ENCODE measurements at places on chromosomes 3 and 15. TPM values are rescaled to one million over a fixed set of nuclear protein-coding genes. Genes with fewer than 3 reads are reported as not detected.

ANKRD63 gene
- polyA plus RNA-seq: 0.17 TPM

ABTB1 gene
- 22.8 TPM for polyA plus RNA-seq

GOLGA8G gene
- polyA plus RNA-seq: 0.31 TPM

CYP1A1 gene
- polyA plus RNA-seq: not detected

KLHL6 gene
- 1.1 TPM for polyA plus RNA-seq

ZNF774 gene
- 4.8 TPM for polyA plus RNA-seq

LIPH gene
- 1.4 TPM for polyA plus RNA-seq

IQCF5 gene
- polyA plus RNA-seq: not detected

ZNF620 gene
- polyA plus RNA-seq: 3.5 TPM

Data from left renal pelvis (tissue), 4 donors.